ENCODE measurements at places on chromosomes 7 and 10. TPM values are rescaled to one million over a fixed set of nuclear protein-coding genes. Genes with fewer than 3 reads are reported as not detected.

GRCh38 chr10:132667342-132668047 lies 118.5 kb downstream of the NKX6-2 start:
- peak; percentile 86 for DNase-seq

GRCh38 chr7:106279425-106280197 lies 5.2 kb downstream of the NAMPT start:
- no peak for DNase-seq

GRCh38 chr7:92788559-92789183 lies 47.7 kb downstream of the CDK6 start:
- DNase-seq, result no peak

DNA sequence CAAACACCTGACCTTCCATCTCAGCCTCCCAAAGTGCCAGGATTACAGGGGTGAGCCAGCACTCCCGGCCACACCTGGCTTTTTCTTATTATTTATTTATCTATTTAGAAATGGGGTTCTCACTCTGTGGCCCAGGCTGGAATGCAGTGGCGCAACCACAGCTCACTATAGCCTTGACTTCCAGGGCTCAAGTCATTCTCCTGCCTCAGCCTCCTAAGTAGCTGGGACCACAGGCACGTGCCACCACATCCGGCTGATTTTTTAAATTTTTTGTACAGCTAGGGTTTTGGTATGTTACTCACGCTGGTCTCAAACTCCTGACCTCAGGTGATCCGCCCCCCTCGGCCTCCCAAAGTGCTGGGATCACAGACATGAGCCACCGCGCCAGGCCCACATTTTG lies 56.9 kb upstream of the MYL10 start:
- DNase-seq, result peak; percentile 16

- no peak for DNase-seq
Observed at GRCh38 chr10:62356447-62356846, 17.7 kb upstream of the ZNF365 start.

- DNase-seq, result no peak
Observed at GRCh38 chr7:24152877-24153472, 131.0 kb upstream of the NPY start.

GRCh38 chr7:148940702-148941597 lies 56.9 kb upstream of the EZH2 start:
- peak; percentile 91 for DNase-seq

GRCh38 chr7:131328377-131329175 lies 900 bp downstream of the MKLN1 start:
- DNase-seq, result peak; percentile 41

The OR2A42 gene
- total RNA-seq, result not detected

The NT5C2 gene
- 60.0 TPM for total RNA-seq

DNA sequence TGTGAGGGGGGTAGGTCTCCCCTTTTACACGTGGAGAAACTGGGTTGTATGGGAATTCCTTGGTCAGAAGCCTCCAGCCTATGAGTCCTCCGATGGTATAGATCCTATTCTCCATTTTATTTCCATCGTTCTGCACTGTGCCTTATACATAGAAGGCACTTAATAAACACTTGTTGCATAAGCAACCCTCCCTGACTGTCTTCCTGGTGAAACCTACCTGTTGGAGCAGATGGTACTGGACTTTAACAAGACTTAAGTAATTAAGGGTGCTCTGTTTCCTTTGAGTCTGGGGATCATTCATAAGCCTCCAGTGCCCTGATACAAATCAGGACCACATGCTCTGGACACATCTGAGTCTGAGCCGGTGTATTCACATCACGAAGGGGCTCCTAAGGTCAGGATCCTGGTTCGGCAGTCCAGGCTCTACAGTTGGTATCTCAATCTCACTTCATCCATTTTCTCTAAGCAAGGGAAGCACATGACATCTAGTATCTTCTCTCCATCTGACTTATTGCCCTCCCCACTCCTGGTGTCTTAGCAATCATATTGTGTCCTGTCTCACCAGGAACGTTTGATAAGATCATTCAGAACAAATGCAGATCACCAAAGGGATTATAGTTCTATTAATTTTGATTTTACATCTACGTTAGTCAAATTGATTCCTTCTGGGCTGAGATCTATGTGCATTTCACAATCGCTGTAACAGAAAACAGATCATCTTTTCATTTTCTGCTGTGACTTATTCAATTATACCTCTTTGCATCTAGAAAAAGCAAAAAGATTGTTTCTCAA lies 22.8 kb upstream of the EZH2 start:
- no peak for DNase-seq
